ENCODE measurements at places on chromosomes 1 and 21.

- DNase-seq = peak; percentile 67
Observed at GRCh38 chr1:236868625-236869467, 73.8 kb downstream of the MTR start.

DNA sequence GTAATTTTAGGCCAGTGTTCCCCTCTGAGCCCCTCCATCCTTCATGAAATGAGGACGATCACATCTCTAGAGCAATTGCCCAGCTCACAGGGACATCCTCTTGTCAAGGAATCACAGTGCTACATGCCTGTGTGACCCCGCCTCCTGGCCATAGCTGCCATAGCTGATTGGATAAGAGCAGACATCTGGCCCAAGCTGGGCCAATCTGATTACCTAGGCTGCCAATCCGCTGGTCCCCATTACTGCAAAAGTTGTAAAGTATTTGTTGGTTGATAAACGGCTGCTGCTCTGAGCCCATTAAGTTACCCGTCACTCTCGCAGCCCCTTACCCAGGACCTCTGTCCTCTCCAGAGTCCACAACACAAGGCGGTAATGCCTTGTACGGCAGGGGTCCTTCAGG lies 8.3 kb downstream of the NT5C1A start:
- DNase-seq = no peak

DNA sequence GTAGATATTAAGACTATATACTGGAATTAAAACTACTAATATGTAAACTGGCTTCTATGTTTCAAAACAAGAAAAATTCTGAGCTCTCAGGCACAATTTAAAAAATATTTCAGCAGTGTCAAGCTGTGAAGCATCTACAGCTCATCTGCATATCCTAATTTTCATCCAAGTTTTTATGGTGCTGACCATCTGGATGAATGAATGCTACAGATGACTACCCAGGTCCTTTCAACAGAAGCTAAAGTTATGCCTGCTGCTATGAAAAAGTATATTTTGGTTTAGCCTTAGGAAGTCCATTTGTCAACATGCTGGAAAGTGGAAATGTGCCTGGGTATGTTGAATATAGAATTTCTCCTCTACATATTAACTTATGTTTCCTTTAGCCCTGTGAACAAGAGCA lies 206.9 kb downstream of the NEGR1 start:
- DNase-seq = no peak

DNA sequence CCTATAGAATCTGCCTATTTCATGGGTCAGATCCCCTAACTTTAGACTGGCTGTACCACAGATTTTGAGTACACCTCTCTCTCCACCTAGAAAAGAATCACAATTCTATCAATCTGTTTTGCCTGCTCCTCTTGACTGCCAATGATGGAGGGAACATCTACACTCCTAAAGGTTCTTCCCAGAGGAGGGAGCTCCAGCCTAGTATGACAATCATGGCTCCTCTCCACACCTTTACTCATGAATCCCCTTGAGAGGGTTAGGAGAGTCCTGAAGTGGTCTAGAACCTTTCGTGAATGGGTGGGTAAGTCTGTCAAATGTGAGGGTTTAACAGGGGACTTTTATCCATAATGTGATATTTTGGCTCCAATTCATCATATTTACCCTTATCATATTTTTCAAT lies 48.0 kb downstream of the DNAI4 start:
- DNase-seq = peak; percentile 4
